ENCODE measurements at places on chromosomes 3 and 15. TPM values are rescaled to one million over a fixed set of nuclear protein-coding genes. Genes with fewer than 3 reads are reported as not detected.

Gene SERPINI2
- not detected for total RNA-seq

Gene HRG
- 0.11 TPM for total RNA-seq

DNA sequence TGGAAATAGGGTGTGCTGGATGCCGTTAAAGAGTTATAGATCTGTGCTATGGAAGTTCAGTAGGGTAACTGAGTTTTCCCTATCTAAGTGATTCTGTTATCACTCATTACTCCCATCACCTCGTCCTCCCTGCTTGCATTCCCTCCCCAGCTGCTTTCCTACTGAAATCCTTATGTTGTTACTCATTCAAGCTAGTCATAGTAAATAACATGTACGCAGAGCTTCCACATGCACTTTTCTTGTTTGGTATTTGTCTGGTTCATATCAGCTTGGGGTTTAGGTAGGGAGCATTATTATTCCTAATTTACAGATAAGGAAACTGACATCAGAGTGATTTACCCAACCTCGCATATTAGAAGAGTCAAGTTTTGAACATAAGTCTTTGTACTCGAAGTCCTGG lies 135.1 kb downstream of the HCN4 start:
- H3K4me3 ChIP-seq, result no peak overlapping the region
- H3K27me3 ChIP-seq, result no peaks in the 10 kb centered on the region
- peaks cover 13% of the 10 kb centered on the region for H3K4me1 ChIP-seq
- no peak overlapping the region for H3K27ac ChIP-seq
- H3K36me3 ChIP-seq, result peaks cover 3% of the 10 kb centered on the region
- DNase-seq, result no peak

GRCh38 chr3:138389144-138389601 lies 40.8 kb downstream of the MRAS start:
- H3K27me3 ChIP-seq, result no peaks in the 10 kb centered on the region
- no peak overlapping the region for H3K4me3 ChIP-seq
- 0 out of 2 replicates have a peak, but pooled peaks cover 4% of the 10 kb centered on the region for H3K4me1 ChIP-seq
- H3K36me3 ChIP-seq, result no peaks in the 10 kb centered on the region
- DNase-seq, result no peak

DNA sequence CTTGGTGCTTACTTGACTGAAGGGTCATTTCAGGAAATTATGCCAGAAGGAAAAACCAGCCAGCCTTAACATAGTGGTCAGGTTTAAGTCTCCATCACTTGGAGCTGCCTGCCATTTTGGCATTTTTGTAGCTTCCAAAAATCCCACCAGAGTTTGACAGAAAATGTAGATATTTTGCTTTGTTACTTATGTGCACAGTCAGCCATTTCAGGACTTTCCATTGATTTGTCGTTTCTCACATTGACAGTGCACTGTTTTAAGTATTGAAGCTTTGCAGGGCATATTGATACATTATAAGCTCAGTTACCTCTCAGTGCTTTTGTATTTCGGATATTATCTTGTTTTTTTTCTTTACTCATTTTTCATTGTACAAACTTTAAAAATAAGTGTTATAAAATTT lies 89.0 kb upstream of the ANKRD34C start:
- peaks cover 2% of the 10 kb centered on the region for H3K27me3 ChIP-seq
- H3K27ac ChIP-seq, result no peak overlapping the region
- H3K4me1 ChIP-seq, result peaks cover 30% of the 10 kb centered on the region
- H3K36me3 ChIP-seq, result no peaks in the 10 kb centered on the region
- no peak overlapping the region for H3K4me3 ChIP-seq
- DNase-seq, result no peak
